ENCODE measurements at places on chromosomes 5 and 9.

DNA sequence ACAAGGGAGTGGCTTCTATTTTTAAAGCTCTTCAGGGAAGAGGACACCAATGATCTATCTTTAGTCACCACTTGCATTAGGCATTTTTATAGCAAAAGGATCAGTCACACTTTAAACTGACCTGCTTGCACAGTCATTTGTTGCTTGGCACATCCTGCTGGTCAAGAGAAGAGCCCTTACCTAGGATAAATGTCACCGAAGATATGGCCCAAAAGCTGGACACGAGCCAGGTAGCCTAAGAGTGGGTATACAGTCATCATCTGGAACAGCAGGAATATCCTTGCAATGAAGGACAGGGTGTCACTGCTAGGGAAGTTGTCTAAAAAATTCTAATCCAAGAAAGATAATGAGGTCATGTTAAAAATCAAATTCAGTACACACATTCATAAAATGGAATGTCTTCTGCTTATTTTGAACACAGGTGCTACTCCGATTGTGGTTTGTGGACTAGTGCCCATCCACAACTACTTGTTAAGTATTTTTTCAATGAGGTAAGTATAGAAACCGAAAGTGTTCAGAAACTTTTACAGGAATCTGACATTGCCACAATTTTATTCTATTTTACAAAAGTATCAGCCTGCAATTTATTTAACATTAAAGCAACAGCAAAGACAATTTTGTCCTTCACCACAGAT is 78.4 kb downstream of the SLC38A9 start:
- DNase-seq, result peak; percentile 34

DNA sequence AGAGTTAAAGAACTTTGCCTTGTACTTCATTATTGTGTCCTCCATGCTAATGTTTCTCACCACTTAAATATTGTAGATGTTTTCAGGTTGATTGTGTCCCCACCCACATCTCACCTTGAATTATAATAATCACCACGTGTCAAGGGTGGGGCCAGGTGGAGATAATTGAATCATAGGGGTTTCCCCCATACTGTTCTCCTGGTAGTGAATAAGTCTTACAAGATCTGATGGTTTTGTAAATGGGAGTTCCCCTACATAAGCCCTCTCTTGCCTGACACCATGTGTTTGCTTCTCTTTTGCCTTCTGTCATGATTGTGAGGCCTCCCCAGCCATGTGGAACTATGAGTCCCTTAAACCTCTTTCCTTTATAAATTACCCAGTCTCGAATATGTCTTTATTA is 248.3 kb downstream of the FBXL7 start:
- DNase-seq, result no peak

DNA sequence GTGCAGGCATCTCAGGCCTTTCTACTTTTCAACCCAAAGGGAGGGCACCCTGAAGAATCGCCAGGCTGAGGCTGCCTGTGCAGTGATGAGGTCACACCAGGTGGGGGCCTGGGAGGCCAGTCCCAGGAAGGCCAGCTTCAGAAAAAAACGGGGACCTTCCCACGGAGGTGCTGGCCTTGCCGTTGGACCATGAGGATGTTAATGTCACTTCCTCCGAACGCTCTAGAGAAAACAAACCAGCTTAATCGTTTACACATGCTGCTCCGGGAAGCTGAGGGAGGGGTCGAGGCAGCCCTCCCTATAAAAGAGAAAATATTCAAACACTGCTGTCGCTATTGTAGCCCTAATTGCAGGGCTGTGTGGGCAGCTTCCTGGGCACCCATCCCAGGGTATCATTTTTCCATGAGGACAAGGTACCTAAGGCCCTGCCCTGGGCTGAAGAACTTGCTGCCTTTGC is 27.0 kb downstream of the PTGES start:
- DNase-seq, result no peak

GRCh38 chr5:160604484-160604883 is 182.8 kb downstream of the PTTG1 start:
- DNase-seq, result no peak

- DNase-seq, result peak; percentile 80
These were observed 51.9 kb upstream of the ZSWIM6 start for GRCh38 chr5:61280205-61280604.

DNA sequence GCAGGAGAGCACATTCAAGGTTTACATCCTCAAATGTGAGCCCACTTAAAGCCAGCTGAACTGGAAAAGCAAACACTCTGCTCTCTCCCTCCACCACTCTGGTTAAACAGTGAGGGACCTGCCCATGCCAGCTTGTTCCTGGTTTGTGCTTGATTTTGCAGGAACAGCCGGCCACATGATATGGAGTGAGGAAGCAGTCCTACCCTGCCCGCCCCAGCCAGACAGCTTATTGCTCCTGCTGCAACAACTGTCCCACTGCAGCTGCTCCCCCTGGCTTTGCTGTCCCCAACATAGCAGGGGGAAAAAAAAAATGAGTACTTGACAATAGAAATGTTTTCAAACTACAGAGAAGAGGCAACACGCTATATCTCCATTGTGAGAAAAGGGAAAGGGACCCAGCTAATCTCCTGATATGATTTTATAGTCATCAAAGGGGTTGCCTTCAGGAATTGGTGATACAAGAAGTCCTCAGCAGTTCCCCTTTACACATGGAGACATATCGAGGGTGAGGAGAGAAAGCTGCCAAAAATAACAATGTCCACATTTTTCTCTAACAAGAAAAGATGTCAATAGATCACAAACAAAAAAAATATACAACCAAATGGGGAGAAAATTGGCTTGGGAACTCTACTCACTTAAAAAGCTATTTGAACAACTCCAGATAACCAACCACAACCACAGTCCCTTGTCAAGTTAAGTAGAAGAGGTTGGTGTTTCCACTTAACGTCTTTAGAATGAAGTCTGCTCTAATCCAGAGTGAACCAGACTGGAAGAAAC is 4.6 kb downstream of the MYO10 start:
- DNase-seq, result peak; percentile 53

GRCh38 chr5:158780656-158781237 is 319.0 kb downstream of the EBF1 start:
- no peak for DNase-seq

DNA sequence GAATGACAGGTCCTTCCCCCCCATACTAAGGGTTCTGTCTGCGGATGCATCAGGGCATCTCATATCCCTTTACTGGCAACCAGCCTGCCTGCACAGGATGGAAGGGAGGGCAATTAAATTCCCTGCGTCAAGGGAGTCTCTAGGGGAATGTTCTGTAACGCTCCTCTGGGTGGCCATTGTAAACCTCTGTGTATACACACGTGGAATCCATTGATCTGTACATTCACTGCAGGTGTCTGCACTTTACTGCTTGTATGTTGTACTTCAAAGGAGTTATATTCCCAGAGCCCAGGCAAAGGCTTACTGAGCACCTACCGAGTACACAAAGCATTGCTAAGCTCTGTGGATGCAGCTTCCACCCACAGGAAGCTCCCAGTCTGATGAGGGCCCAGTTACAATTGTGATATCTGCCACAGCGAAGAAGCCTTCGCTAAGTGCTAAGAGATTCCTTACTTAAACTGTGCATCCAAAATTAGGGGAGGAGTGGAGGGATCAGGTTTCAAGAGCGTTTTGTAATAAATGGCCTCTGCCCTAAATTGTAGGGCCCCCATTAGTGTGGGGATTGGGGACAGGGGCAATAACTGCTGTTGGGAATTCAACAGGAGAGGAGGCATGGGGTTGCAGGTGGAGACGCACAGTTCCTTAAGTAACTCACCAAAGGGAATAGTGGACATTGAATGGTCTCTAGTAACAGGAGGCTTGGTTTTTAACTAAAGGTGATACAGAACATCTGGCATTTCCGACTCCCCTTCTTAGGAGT is 1.5 kb upstream of the RETREG1 start:
- DNase-seq, result no peak

DNA sequence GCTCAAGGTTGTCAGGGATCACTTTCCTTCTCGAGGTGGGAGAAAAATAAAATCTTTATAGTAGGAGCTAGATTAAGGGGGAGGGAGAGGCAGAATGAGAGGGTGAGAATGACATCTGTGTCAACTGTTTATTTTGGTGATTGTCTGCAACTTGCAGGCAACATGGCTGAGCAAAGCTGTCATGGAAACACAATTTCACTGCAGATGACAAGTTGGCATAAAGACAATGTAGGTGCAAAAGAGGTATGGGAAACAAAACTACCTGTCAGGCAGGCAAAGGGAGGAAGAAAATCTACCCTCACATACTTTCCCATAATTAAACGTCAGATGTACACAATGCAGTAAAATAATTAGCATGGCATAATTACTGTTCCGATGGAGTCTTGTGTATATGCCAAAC is 167.4 kb downstream of the SLIT3 start:
- DNase-seq, result no peak

- DNase-seq, result peak; percentile 56
These were observed at the start of gene ANKRD34B for GRCh38 chr5:80569961-80570786. Gene ANKRD34B (minus strand): TSS chr5:80570280. CDS start chr5:80560019, 10,261 bp downstream.

- no peak for DNase-seq
These were observed 26.1 kb downstream of the SMIM32 start for GRCh38 chr5:136166909-136167308.

GRCh38 chr9:79469164-79469563 is 102.6 kb upstream of the TLE4 start:
- DNase-seq, result no peak

GRCh38 chr5:171627936-171628632 is 157.5 kb upstream of the SMIM23 start:
- DNase-seq, result no peak

- DNase-seq, result no peak
These were observed 590.4 kb upstream of the WWC1 start for GRCh38 chr5:167701051-167701450.

GRCh38 chr9:100595391-100596199 is 17.7 kb downstream of the CAVIN4 start:
- peak; percentile 54 for DNase-seq
